Head of caudate nucleus (tissue), 42 donors: ENCODE measurements at places on chromosomes 3 and 15.

GRCh38 chr3:134917631-134918030 lies 122.6 kb downstream of the EPHB1 start:
- DNase-seq: no peak

DNA sequence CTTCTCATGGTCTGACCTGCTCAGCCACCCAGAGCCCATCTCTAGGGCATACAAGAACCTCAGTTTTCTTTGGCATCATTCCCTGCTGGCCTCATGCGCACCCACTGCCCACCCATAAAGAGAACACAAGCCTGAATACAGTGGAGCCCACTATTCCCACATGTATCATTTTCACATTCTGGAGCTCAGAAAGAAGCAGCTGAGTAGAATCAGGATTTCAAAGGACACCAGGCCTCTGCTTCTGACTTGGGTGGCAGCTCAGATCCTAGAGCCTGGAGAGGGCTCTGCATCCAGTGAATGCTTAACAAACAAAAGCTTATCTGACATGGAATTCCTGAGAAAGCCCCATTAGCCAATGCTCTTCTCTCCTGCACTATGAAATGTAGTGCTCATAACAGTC lies 34.7 kb downstream of the RBP2 start:
- no peak for DNase-seq

- DNase-seq: no peak
Observed at GRCh38 chr15:68834346-68834745, 13.7 kb upstream of the ANP32A start.

DNA sequence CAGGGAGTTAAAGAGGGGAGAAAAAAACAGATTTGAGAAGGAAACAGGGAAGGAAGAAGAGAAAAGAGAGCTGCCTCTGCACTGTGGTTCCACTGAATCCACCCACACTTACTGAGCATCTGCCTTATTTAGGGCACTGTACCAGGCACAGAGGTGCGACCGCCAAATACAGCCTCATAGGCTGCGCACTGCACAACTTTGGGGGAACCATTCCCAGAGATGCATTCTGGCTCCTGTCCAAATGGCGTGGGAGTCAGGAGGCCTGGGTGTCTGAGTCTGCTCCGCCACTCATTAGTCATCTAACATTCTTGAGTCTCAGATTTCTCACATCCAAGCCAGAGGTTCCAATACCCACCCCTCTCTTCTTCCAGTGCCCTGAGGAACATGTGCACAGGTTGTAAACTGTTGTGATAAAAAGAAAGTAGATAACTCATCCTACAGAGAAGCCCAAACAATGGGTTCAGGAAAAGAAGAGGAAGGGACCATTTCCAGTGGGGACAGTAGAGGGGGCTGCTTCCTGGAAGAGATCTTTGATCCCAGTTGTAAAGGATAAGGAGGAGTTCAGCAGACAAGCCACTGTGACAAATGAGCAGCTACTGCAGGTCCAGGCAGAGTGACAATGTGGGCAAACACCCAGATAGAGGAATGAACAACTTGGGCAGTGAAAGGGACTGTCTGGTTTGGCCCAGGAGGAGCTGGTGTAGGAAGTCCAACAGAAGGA lies 254.6 kb downstream of the UACA start:
- no peak for DNase-seq

GRCh38 chr3:51985063-51985462 lies 1.7 kb downstream of the ACY1 start:
- DNase-seq: no peak

- no peak for DNase-seq
Observed at GRCh38 chr3:22988566-22988965, 214.6 kb upstream of the UBE2E2 start.

GRCh38 chr3:195468391-195468776 lies 25.6 kb upstream of the ACAP2 start:
- DNase-seq: no peak

DNA sequence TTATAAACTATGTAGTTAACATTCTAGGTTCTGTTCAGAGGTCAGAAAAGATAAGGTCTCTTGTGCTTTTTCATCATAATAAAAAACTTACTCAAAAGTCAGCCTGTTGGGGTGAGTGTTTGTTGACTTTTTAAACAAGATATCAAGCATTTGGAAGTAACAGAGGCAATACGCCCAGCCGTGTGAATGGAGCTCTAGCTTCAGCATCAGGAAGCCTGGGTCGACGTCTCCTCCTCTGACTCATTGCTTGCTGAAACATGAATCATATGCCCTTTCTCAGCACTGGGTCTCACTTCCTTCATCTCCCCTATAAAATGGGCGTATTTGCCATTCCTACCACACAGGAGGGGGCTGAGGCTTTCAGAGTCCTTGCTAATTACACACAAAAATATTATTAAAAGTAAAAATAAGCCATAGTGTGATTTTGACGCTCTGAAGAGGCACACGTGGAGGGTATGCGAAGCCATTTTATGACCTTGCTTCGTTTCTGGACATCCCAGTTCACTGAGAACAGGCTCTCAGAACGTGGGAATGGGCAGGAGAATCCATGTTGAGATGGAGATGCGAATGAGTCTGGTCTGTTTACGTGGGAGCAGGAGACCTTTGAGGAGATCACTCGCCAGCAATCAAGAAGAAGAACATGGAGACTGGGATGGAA lies 220.8 kb upstream of the TPRG1 start:
- no peak for DNase-seq

- no peak for DNase-seq
Observed at GRCh38 chr3:25818335-25818734, 28.4 kb downstream of the OXSM start.

DNA sequence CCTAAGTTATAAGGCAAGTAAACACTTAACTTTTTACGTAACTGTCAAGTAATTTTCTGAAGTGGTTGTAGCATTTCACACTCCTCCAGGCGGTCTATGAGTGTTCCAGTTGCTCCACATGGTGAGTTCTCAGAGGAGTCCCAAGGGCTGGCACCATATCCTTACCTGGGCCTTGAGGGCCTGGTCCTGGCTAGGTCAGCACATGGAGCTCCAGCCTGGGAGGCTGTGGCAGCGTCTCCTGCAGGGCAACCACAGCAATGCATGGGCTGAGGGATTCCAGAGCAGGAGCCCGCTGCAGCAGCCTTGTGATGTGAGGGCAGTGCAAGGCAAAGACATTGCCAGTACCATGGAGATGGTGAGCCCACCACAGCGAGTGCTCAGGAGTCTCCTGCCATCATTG lies 32.2 kb upstream of the LYZL4 start:
- DNase-seq: no peak

GRCh38 chr3:14760185-14760584 lies 58.6 kb upstream of the FGD5 start:
- DNase-seq: no peak

- DNase-seq: no peak
Observed at GRCh38 chr15:76776969-76777368, 128.2 kb downstream of the SCAPER start.

DNA sequence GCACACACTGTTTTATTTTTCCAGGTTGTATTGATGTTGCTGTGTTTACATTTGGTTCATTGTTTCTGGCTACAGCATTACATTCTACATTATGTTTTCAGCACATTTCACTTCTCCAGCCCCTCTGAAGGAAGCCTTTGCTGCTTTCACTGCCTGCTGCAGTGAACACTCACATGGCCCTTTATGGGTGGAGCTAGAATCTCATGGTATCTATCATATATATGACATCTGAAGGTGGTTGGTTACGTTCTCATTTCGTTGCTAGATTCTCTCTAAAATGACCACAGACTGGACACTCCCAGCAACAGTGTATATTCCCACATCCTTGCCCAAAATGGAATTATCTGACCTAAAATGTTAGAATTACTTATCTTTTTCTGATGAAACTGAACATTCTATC lies 35.2 kb upstream of the CTDSPL start:
- no peak for DNase-seq

DNA sequence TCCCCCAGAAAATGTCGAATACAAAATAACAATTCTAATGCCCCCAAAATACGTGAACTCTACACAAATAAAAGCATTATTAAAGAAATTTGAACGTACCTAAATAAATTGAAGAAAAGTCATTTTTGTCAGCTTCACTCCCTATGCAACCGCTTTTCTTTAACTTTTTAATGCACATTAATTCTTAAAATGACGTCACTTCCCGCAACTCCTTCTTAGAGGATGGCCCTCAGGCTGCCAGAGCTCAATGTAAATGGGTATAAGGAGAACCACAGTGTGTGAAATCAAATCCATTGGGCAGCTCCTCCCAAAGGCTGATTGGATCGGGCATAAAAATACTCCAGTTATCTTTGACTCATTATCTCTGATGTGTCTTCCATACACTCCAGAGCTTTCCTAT lies 736.9 kb downstream of the GBE1 start:
- DNase-seq: no peak

DNA sequence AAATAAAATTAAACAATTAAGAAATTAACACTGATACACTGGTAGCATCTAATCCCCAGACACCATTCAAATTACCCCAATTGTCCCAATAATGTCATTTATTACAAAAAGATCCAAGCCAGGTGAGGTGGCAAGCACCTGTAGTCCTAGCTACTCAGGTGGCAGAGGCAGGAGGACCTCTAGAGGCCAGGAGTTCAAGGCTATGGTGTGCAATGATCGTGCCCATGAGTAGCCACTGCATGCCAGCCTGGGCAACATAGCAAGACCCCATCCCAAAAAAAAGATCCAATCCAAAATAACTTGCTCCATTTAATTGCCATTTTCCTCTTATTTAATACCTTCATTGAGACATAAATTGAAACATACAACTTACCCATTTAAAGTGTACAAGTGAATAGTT lies 17.8 kb downstream of the CSTA start:
- no peak for DNase-seq

GRCh38 chr3:180646187-180646790 lies 33.0 kb downstream of the CCDC39 start:
- no peak for DNase-seq

DNA sequence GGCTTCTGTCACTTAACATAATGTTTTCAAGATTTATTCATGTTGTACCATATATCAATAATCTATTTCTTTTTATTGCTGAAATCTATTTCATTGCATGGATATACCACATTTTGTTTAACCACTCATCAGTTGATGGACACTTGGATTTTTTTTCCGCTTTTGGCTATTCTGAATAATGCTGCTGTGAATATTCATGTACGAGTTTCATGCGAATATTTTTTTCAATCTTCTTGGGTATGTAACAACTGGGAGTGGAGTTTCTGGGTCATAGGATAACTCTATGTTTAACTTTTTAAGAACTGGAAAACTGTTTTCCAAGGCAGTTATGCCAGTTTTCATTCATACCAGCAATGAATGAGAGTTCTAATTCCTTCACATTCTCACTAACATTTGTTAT lies 21.7 kb upstream of the GPR160 start:
- no peak for DNase-seq

GRCh38 chr3:63354160-63354559 lies 76.1 kb downstream of the SYNPR start:
- DNase-seq: no peak

DNA sequence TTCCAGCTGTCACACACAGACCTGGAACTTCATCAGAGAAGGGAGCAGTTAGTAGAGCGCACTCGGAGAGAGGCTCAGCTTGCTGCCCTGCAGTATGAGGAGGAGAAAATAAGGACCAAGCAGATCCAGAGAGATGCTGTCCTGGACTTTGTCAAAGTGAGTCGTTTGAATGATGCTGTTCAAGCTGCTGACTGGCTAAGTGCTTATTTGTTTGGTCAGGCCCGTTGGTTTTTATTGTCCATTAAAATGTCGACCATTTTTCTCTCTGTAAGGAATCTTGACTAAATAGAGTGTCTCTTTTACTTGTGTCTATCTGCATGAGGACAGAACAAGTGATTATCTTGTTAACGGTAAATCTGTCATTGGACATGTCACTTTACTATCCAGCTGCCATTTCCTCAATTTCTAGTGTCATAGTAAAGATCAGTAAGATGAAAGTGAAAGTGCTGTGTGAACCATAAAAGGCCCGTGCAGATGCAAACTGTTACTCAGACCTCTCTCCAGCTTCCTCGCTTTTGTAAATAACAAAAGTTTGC lies 56.9 kb downstream of the LRCH3 start:
- DNase-seq: no peak

GRCh38 chr3:190543671-190544070 lies 29.8 kb downstream of the IL1RAP start:
- DNase-seq: no peak

DNA sequence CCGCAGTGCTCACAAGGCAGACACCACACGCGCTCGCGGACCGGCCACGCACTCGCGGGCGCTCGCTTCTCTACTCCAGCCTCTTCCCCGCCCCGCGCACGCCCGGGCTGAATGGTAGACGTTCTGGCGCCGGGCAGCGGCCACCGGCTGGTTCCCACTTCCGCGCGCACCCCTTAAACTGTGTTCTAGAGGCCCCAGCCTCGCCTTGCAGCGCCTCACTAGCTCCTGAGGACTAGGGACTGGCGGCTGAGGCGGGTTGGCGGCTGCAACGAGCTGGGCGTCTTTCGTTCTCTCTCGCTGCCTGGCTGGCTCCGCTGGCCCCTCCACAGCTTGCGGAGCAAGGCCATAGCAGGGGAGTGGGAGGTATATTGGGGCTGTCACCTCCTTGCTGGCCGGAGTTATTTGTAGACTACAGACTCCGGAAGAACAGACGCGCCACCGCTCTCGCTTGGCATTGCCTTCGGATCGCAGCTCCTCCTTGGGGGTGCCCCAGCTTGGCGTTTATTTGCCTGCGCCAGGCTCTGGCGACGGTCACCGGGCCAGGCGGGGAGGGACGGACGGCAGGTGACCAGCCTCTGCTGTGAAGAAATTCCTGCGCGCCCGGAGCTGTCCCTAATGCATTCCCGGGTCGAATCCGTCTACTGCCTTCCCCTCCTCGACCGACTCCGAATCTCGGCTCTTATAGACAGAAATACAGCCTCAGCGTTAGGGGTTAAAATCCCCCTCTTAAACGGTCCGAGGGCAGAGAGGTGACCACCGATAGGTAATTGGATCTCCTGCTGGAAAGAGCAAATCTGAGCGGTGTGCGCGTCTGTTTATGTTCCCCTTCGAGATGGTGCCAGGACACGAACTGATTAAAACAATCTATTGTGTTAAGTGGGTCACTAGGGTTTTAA lies 1.3 kb downstream of the GREM1 start:
- peak; percentile 31 for DNase-seq

DNA sequence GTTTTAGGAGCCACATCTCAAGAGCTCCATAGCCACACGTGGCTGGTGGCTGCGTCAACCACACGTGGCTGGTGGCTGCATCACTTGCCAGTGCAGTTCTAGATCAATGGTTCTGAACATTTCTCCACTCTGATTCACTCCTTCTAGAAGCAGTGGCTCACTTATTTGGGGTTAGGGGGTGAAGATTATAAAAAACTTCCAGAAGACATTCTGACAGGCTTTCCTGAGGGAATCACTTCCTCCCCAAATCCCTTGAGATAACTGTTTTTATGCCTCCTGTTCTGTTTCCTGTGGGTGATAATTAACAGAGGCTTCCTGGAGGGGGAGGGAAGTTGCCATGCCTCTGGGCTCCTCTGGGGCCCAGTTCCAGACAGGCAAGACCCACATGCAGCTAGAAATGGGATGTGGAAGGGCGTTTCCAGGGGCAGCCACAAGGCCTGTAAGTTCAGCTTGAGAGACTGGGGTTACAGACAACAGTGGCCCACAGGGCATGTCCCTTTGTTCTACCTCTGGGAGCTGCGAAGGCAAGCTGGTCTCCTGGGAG lies 23.6 kb downstream of the HEG1 start:
- DNase-seq: no peak

GRCh38 chr15:49458145-49458544 lies 35.1 kb downstream of the FGF7 start:
- no peak for DNase-seq
